ENCODE measurements at places on chromosomes 6 and 20.

DNA sequence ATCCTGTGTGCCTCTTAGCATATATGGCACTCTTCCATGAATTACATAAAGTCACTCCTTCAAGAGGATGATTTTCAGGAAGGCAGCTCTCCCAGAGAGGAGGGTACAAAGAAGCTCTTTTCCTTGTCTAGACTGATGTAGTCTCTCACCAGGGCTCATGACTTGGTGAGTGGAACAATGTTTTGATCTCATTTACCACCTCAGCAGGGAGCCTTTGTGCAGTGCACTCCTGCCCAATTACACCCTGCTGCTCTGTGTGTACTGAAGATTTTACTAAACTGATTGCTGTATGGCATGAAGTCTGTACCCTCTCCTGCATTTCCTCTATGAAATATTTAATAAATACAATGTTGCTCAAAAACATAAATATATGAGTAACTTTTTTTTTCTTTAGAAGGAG, 598.3 kb upstream of the HS3ST5 start:
- DNase-seq, result no peak

- no peak for DNase-seq
Measured at GRCh38 chr6:90227213-90227612, 69.4 kb downstream of the BACH2 start.

DNA sequence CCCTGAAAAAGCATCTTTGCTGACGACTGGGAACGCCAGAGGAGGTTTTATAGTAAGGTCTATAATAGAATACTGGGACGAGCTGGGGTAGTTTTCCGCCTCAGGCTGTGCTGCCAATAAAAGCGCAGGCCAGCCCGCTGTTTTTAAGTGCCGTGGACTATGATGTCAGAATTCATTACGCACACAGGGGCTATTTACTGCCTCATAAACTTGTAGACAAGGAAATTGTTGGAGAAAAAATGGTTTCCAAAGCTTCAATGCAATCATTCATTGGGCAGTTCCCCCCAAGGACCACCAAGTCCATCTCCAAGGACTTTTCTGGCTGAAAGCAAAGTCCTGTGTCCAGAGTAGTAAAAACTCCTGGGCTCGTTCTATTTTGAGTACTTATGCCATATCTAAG, 20.4 kb upstream of the FOXF2 start:
- DNase-seq, result no peak

GRCh38 chr6:148313488-148313887, 29.1 kb upstream of the SASH1 start:
- DNase-seq, result no peak

DNA sequence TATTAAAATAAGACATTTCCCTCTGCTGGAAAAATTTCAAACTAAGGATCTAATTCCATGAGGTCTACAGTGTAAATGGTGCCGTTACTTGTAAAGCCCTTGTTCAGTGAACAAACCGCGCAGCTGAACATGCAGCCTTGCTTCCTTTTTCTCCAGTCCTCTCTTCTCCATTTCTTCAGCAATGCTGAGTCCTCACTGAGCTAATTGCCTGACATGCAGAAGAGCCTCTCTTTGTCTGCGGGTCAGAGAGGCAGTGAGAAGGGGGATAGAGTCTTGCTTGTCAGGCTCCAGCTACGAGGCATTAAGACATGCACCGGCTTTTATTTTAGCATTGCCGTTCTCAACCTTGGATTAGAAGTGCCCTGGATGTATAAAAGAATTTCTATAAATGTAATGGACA, 25.7 kb downstream of the ZDHHC14 start:
- DNase-seq, result no peak

DNA sequence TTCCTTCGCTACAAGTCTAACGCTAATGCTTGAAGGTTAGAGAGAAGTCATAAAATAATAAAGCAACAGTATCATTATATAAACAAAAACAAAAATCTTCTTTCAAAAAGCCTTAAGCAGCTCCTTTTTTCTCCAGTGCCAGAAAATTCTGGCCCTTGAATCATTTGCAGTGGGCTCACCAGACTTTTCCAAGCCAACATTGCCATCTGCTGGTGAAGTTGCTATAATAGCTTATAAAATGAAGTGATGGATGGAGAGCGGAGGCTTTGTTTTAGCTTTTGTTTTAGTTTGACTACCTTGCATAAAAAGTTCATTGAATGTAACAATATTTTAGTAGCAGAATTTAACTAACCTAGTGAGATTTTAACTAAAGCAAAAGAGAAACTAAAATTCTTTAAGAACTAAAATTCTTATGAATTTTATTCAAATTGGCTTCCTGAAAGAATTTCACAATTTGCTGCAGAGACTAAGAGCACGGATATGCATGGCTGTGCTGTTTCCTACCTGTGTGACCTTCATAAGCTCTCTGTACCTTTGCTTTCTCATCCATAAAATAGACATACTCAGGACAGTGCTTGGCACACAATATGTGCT, 44.8 kb upstream of the SLC2A12 start:
- no peak for DNase-seq

DNA sequence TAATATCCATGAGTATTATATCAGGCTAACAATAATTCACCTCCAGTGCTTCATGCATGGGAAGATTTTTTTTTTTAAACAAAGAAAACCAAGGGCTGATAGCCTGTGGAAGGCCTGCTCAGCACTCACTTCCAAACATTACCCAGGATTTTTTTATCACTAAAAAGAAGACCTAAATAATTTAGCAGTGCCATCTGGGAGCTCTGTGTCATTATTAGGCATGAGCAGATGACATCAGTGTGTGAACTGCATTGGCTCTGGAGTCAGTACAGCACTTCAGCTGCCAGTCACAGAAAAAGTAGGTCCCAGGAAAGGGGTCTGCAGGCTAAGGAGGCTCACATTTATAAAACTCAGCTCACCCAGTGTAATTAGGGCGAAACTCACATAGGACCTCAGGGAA, 94.8 kb downstream of the COL21A1 start:
- DNase-seq, result no peak

Data from BJ (cell line).